ENCODE measurements at places on chromosomes 12 and 14.

GRCh38 chr14:87152693-87153092 lies 840.3 kb downstream of the GALC start:
- DNase-seq = no peak

DNA sequence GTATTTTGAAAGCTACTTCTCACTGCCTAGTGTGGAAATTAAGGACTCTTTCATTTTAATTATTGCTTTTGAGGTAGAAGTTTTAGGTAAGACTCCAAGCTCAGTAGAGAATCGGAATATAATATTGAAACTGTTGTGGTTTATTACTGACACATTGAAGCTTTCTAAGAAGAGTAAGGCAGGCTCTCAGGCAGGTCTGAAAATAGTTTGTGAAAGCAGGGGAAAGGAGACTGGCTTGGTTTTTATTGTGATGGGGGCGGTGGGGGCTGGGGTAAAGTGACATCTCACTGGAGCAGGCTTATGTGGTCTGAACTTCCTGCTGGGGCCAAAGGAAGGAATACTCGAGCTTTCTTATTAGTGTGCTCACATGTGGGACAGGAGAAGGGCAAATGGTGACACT lies 79.5 kb downstream of the OTOGL start:
- DNase-seq = no peak

DNA sequence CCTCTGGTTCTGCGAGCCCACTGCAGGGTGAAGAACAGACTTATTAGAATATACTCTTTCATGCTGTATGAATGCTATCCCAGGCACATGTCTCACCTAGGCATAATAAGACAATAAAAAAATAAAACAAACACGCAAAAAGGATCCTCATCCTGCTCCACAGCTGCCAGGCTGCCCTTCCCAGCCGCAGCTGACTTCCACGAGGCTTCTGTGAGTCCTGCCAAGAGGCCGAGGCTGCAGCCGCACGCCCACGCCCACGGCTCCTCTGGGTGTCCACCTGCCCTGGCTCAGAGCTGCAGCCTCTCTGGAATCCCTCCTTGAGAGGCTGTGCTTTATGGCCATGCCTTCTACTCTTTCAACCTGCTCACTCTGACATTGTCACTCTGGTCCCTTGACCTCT lies 6.9 kb downstream of the SMIM41 start:
- no peak for DNase-seq

GRCh38 chr12:16788506-16789203 lies 182.7 kb upstream of the LMO3 start:
- DNase-seq = no peak

- no peak for DNase-seq
Measured at GRCh38 chr14:55129086-55129427, at the start of gene LGALS3. LGALS3 (plus strand) TSS chr14:55129252; CDS start chr14:55137374, 8,122 bp downstream.

- no peak for DNase-seq
Measured at GRCh38 chr12:67811437-67812361, 163.2 kb downstream of the DYRK2 start.

- no peak for DNase-seq
Measured at GRCh38 chr12:117096501-117097042, 2.6 kb downstream of the TESC start.

- no peak for DNase-seq
Measured at GRCh38 chr12:83473408-83474095, 786.8 kb downstream of the TMTC2 start.

- no peak for DNase-seq
Measured at GRCh38 chr12:68812553-68813241, 4.7 kb downstream of the MDM2 start.

- DNase-seq = no peak
Measured at GRCh38 chr12:52224151-52224550, 8.9 kb upstream of the KRT7 start.

- DNase-seq = no peak
Measured at GRCh38 chr12:52860102-52860823, 11.5 kb upstream of the KRT78 start.

DNA sequence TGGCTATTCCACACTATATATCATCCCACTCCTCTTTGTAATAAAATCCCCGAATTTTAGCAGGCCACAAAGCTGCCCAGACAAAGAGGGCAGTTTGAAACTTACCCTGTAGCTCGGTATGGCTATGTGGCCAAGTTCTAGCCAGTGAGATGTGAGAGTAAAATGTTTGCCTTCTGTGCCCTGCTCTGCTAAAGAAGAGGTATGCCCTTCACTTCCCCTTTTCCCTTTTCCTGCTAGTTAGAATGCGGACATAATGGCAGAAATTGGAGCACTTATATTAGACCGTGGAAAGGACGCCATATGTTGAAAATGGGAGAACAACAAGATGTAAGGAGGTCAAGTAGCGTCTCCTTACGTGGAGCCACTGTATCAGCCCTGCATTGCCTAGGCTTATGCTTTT lies 11.5 kb upstream of the CCDC91 start:
- no peak for DNase-seq

DNA sequence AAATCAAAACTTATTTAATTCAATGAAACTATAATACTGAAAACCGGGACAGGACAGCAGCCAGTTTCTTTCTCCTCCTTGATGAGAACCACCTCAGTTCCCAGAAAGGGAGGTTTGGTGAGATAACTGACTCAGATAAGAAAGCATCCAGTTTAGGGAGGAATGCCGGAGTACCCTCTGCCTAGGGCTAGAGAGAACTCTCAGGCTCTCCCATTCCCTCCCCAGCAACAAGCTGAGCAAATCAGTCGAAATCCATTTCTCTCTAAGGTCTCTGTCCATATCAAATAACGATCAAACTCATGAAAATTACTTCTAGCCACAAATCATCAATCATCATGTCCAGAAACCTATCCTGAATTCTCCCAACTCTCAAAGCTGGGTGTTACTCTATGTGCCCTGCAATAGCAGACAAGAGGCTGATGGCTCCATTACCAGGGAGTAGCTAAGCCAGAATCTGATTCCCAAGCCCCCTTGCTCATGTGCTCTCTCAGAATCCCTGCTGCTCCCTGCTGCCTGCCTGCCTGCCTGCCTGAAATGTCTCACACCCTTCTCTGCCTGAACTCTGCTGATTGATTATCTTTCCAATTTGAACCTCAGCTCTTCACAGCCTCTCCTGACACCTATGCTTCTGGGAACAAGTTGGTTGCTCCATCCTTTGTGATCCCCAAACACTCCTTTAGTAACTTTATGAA lies 49.4 kb downstream of the SLC25A47 start:
- DNase-seq = no peak

DNA sequence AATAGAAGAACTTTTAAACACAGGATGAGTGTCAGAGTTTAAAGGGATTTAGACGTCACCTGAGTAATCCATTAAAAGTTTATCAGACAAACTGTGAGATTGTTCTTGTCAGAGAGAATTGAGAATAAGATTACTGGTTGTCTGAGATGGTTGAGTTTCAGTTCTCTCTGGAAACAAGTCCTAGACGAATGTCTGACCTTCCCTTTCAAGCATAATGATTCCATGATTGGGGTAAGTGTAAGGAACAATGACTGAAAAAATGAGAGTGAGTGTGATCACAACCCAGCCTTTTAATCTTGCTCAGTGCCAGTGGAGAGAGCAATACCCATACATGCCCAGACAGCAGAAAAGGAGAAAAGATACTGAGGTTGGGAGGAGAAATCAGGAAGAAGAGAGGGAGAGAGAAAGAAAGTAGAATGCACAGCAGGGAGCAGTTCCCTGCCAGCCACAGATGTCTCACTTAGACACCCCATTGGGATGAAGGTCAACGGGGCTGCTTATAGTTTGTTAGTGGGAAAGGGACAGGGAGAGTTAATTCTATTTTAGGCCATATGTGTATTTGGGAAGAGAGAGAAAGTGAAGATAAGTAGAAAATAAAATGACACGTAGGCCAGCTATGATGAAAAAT lies 4.3 kb downstream of the GRIP1 start:
- no peak for DNase-seq

DNA sequence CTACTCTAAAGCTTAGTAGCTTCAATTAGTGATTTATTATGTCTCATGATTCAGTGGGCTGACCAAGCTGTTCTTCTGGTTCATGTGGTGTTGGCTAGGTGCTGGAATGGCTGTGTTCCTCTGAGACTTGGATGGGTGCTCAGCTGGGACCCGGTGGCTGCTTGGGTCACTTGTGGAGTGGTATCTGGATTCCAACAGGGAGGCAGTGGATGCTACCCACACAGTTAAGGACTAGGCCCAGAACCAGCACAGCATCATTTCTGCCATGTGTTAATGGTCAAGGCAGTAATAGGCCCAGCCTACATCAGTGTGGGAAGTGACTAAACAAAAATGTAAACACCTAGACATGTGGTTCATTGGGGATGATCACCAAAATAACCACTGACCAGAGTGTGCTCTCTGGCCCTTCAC lies 72.2 kb downstream of the FGD4 start:
- DNase-seq = no peak

GRCh38 chr12:51295651-51296050 lies 25.4 kb upstream of the SMAGP start:
- no peak for DNase-seq

GRCh38 chr12:122820138-122820537 lies 15.1 kb upstream of the HIP1R start:
- DNase-seq = no peak

- no peak for DNase-seq
Measured at GRCh38 chr14:39266525-39266870, 32.8 kb downstream of the MIA2 start.

- DNase-seq = no peak
Measured at GRCh38 chr12:58034712-58035111, 93.3 kb downstream of the ATP23 start.

DNA sequence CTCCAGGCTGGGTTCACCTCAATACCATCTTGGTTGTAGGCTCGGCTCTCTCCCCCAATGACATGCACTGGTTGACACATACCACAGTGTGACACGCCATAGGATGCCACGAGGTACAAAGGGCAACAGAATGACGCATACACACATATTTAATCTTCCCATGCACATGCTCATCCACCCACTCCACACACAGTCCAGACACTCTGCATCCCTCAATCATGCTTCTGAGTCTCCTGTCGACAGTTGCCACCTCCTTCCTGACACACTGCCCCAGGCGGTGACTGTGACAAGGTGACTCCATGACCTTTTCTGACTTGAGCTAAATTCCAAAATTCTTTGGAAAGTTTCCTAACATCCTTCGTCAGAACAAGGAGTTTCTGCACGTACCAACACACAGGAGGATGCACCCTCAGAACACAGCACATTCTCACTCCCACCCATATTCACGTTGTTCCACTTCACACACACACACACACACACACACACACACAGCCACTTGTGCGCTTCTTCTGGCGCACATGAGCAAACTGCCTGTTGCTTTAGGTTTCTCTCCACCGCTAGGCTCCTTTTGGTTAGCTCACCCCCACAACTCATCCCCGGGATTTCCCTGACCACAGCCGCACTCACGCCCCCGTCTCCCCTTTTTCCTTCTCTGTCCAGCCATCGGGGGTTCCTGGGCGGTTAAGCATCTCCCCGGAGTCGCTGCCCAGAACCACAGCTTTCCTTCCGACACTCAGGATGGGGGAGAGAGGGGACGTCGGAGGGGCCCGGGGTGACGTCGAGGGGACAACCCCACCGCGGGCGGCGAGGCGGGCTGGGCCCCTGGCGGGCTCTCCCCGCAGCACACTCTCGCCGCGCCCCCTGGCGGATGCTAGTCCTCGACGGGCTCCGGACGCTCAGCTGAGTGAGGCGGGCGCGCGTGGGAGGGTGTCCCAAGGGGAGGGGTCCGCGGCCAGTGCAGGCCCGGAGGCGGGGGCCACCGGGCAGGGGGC lies 536 bp upstream of the WNT1 start:
- DNase-seq = no peak

DNA sequence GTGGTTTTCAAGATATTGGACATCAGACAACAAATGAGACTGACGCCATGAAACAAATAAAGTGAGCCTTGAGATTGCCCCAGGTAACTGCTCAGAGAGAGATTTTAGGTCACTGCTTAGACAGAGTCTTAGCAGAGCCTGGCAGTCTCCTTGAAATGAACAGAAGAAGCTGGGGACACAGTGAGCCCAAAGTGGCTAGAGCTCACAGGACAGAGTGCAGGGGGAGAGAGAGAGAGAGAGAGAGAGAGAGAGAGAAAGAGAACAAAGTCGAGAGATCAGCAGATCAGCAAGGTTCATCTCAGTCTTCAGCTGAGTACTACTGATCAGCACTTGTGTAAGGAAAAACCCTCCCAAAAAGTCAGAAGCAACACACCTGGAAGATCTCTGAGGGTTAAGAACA lies 147.4 kb downstream of the RMST start:
- DNase-seq = no peak

Data from Panc1 (cell line).